Uterus (tissue), 4 donors: ENCODE measurements at places on chromosomes 6 and 20. TPM values are rescaled to one million over a fixed set of nuclear protein-coding genes. Genes with fewer than 3 reads are reported as not detected.

GRCh38 chr6:64090352-64090751 lies 454.8 kb downstream of the PHF3 start:
- DNase-seq = no peak

GRCh38 chr20:22371843-22372242 lies 212.5 kb downstream of the FOXA2 start:
- no peak for DNase-seq

DNA sequence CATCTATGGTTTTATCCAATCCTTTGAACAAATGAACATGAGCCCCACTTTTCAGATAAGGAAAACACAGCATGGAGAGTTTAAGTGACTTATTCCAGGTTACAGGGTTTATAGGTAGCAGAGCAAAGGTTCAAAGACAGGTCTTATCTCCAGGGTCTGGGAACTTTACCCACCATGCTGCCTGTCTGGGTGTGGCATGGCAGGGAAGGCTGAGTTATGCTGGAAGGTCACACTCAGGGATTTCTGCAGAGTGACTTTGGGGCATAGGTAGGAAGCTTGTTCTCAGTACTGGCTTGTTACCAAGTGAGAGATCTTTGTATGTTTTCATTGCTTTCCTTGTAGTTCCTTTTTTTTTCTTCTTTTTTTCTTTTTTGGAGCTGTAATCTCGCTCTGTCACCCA lies 1.8 kb downstream of the ZNF831 start:
- no peak for DNase-seq

DNA sequence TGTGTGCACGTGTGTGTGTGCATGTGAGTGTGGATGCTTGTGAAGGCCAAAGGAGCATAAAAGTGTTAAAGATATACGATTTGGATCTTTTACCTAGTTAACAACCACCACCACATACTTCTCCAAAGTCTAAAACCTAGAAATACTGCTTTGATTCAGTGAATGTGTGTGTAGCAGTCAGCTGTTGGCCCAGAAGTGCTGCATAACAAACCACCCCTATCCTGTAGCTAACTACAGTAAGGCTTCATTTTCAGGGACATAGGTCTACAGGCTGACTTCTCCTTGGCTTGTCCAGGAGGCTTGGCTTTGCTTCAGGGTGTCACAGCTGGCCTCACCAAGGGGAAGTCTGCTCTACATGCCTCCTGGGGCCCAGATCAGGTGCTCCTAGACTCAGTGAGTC lies 2.4 kb upstream of the CST8 start:
- no peak for DNase-seq

GRCh38 chr6:56005426-56005825 lies 130.0 kb upstream of the BMP5 start:
- no peak for DNase-seq

DNA sequence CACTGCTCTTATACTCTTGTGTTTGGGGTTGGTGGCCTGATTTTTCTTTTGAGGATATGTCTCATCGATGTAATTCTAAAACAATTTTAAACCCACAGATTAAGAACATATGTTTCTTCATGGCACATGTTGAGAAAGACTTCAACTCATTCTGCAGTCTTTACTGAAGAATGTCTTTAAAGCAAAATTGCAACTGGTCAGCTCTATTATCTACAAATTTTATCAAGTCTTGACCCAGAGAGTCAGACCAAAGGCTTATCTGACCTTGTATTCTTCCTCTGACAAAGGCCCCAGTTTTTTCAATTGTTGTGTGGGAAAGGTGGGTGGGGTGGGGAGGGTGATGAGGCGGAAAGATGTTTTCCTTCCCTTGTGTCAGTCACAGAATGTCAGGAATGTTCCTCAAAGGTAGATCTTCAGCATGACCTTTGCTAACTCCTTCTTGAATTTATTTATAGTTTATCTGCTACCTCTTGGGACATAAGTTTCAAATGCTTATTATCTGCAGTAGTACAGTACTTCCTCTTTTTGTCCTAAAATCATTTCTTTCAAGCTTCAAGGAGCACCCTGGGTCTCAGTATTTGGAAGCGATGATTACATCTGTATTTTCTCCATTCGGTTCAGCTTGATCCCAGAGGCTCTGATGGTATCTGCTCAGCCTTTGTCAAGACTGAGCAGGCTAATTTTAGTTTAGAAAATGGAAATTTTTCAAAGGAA lies 63.2 kb upstream of the TIAM2 start:
- no peak for DNase-seq

- no peak for DNase-seq
Measured at GRCh38 chr20:4713401-4713800, 8.3 kb upstream of the PRND start.

GRCh38 chr20:61564628-61565027 lies 312.6 kb downstream of the CDH4 start:
- no peak for DNase-seq

- no peak for DNase-seq
Measured at GRCh38 chr6:22964334-22964733, 395.0 kb downstream of the HDGFL1 start.

GRCh38 chr6:121006024-121006423 lies 328.3 kb downstream of the TBC1D32 start:
- DNase-seq = no peak

- DNase-seq = no peak
Measured at GRCh38 chr6:77010931-77011542, 452.3 kb downstream of the HTR1B start.

DNA sequence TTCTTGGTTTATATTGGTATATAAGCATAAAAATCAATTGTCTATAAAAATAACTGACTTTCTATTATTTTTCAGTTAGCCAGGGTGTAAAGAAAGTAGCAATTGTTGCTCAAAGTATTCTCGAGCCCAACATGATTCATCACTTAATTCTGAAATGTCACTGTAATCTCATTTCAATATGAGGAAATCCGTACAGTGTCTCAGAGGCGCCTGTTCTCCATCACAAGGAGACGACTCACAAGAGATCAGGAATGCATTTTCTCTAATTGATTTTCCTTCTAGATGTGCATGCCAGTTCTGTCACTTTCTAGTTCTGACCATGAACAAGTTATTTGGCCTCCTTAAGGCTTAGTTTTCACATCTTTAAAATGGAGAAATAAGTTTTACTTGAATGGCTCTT lies 753.1 kb downstream of the MAFB start:
- DNase-seq = no peak

- DNase-seq = no peak
Measured at GRCh38 chr6:109925075-109925474, 53.0 kb upstream of the GPR6 start.

DNA sequence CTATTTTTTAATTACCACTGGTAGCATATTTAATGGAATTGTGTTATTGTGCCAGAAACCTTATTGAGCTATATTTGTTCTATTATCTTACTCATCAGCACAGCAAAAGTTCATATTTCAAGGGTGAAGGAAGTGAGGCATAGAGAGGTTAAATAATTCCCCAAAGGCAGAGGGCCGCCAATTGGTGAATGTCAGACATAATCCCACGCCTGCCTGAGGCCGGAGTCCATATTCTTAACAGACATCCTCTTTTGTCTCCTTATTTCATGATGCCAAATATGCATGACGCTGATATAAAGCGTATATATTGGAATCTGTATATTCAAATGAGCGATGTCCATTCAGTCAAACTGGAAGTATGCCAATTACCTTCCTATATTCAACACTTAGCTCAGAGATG lies 505.0 kb upstream of the SLC35B3 start:
- DNase-seq = no peak

- DNase-seq = no peak
Measured at GRCh38 chr20:58264271-58264670, 35.8 kb upstream of the ANKRD60 start.

DNA sequence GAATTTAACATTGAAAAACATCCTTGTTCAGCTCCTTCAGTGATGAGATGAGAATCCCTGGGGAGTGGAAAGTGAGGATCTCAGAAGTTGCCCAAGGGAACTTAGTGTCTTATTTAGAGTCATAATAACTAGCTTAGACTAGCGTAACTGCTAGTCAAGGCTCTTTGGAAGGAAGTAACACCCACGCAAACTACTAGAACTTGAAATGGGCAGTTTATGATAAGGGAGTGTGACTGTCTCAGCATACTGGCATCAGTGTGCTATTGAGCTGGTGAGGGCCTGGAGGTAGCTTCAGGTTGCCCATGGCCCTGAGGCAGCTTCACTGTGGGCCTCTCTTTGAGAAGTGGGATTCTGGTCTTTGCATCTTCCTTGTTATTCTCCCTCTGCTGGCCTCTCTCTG lies 40.1 kb downstream of the SLX4IP start:
- no peak for DNase-seq

GRCh38 chr20:11861479-11861878 lies 56.2 kb upstream of the BTBD3 start:
- DNase-seq = no peak

GRCh38 chr20:36593347-36593929 lies 12.1 kb upstream of the RAB5IF start:
- no peak for DNase-seq

- DNase-seq = no peak
Measured at GRCh38 chr20:5143851-5144250, 17.0 kb downstream of the CDS2 start.

DNA sequence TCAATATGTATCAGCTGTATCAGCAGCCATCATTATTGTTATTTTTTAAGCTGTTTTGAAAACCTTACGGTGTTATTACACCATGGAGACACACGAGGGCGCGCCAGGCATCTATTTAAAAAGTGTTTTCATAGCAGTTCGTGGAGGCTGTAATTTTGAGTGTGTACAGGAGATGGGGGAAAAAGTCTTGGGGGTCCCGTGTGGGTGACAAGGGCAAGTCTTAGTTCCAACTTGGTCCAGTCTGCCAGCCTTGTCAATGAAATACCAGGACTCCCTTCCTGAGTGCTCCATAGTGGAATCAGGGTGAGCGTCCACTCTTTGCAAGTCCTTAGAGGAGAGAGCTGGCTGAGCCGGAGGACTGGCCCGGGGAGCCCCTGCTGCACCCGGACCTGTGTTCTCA lies 43.3 kb downstream of the SLC2A10 start:
- DNase-seq = peak; percentile 45

- DNase-seq = no peak
Measured at GRCh38 chr6:11830105-11830504, 51.5 kb upstream of the ADTRP start.

BPIFB2 gene
- not detected for total RNA-seq

SEL1L2 gene
- 3.8 TPM for total RNA-seq

NKX2-4 gene
- not detected for total RNA-seq

TCF21 gene
- 9.1 TPM for total RNA-seq

GHRH gene
- total RNA-seq = not detected
